ENCODE measurements at places on chromosomes 11 and 22.

- no peak for DNase-seq
These were observed 40.9 kb upstream of the ETS1 start for GRCh38 chr11:128628325-128628673.

- no peak for DNase-seq
These were observed 495.5 kb downstream of the MIAT start for GRCh38 chr22:27152883-27153282.

GRCh38 chr11:72631806-72632731 lies 42.2 kb downstream of the PDE2A start:
- DNase-seq = no peak

GRCh38 chr11:12137938-12138731 lies 27.7 kb downstream of the MICAL2 start:
- DNase-seq = no peak

GRCh38 chr11:120548682-120549209 lies 37.2 kb downstream of the GRIK4 start:
- DNase-seq = no peak

DNA sequence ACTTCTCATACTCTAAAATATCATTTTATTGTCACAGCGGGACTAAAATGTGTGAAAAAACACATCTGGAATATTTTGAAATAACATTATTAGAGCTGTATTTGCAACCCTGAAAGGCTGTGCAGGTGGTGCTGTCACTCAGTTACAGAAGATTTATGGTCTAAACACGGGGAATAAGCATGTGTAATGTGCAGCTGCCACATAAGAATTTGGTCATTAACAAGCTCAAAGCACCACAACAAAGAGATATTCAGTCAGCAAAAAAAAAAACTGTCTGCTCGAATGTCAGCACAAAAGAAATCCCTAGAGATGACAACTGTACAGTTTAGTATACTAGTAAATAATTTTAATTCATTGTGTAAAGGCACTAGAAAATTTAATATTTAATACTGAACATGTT lies 31.3 kb downstream of the TMEM123 start:
- no peak for DNase-seq

- no peak for DNase-seq
These were observed 197.5 kb downstream of the LARGE1 start for GRCh38 chr22:33722816-33723215.

DNA sequence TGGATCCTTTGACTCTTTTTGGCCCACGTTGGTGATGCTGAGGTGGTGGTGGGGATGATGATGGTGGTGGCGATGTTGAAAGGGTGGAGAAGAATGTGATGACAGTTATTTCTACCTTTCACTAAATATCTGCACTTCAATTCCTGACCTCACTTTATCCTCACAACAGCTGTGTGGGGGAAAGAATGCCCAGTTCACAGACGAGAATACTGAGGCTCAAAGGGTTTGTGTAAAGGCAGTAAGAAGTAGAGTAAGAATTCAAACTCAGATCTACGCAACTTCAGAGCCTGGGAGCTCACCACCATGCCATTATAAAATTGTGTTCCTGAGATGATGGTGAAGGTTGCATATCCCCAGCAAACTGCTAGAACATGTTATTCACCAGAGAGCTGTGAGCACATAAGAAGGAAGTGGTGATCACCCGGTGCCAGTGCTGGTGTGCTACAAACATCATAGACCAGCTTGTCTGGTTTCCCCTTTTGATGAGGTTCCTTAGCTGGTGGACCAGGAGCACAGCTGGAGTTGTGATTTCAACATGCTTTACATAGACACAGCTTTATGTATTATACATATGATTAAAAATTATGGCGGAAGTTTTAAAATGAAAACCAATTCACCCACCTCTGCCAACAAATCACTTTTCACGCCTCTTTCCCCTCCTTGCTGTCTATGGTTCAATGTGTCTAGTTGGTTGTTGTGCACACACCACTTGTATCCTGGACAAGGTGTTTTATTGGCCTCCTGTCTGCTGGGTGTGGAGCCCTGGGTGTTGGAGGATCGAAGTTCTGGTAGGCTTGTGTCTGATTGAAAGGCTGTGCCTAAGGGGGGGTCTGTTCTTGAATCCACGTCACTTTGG lies 6.2 kb downstream of the ST14 start:
- DNase-seq = no peak

DNA sequence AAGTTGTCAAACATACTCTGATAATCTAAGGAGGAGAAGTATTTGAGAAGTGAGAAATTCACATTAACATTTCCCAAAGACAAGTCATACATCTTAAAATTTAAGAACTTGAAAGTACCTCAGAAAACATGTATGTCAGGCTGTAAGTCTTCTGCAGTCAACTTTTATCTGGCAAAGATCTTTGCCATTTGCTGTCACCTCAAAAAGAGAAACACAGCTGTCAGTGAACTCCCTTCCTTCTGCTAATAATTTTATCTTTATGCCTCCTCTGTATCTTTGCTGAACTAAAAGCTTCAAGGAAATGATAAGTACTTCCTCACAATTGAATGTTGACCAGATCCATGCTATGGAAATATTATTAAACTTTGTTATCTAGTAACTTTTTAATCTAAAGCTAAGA lies 18.7 kb downstream of the TTC17 start:
- DNase-seq = no peak

GRCh38 chr11:46475926-46476545 lies 84.5 kb upstream of the CHRM4 start:
- DNase-seq = no peak

DNA sequence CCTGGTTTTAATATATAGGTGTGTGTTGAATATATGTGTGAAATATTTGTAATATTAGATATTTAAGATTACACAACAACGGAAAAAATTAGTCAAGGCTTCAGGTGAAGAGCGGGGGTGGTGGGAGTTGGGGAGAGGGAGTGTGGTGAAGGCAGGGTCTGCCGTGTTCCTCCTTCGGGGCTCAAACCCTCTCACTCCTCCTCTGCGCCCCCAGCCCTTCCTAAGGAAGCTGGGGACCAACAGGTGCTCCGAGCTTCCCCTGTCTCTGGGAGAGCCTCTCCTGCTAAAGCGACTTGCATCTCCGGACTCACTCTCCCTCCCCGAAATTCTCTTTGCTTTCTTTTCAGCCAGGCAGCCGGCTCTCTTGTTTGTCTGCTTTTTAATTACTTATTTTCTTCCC lies 960 bp upstream of the CADM1 start:
- DNase-seq = no peak

- no peak for DNase-seq
These were observed 59.1 kb downstream of the ST3GAL4 start for GRCh38 chr11:126414615-126415014.

DNA sequence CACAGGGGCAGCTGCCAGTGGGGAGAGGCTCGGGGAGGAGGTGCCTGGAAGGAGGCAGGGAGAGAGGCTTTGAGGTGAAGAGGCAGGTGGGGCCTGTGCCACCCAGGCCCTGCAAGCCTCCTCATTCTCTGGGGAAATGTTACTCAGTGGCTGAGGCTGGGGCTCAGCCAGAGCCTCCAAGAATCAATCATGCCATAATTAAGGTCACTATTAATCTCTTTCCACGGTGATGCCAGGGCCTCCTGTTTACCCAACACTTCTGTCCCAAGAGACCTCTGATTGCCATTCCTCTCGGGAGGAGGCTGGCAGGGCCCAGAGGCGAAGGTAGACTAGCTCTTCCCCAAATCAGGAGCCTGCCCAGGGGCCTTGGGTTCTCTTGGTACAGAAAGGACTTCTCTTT lies 38.4 kb downstream of the GDPD5 start:
- DNase-seq = no peak

DNA sequence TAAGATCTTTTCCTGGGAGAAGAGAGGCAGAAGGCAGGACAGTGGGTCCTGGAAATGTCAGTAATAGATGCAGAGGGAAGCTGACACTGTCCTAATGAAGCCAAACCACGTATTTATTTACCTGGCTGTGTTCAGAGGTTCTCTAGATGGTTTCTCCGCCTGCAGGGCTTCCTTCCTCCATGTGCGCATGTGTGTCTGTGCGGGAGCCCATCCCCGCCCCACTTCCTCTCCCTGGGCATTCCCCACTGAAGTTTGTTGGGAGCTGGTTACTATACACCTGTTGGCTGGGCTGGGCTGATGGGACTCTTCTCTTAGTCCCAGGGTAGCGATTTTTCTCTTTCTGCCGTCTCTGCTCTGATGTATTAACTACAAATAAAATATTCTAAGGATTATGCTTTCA lies 204.9 kb upstream of the TBCEL start:
- DNase-seq = no peak

DNA sequence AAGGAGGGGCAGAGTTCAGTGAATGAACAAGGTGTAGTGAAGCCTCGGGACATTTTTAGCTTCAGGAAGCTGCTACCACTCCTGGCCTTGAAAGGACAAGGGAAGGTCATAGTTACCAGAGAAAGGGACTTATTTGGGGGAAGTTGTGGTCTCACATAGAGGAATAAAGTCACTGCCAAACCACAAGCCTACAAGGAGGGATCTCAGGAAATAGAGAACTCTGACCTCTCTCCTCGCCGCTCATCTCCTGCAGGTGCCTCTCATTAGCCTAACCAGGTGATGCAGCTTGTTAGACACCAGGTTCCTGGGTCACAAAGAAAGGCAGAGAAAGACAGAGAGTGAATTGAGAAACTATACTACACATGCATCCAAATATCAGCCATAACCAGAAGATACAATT lies 14.3 kb upstream of the TOLLIP start:
- DNase-seq = no peak
